ENCODE measurements at places on chromosomes 5 and 9.

DNA sequence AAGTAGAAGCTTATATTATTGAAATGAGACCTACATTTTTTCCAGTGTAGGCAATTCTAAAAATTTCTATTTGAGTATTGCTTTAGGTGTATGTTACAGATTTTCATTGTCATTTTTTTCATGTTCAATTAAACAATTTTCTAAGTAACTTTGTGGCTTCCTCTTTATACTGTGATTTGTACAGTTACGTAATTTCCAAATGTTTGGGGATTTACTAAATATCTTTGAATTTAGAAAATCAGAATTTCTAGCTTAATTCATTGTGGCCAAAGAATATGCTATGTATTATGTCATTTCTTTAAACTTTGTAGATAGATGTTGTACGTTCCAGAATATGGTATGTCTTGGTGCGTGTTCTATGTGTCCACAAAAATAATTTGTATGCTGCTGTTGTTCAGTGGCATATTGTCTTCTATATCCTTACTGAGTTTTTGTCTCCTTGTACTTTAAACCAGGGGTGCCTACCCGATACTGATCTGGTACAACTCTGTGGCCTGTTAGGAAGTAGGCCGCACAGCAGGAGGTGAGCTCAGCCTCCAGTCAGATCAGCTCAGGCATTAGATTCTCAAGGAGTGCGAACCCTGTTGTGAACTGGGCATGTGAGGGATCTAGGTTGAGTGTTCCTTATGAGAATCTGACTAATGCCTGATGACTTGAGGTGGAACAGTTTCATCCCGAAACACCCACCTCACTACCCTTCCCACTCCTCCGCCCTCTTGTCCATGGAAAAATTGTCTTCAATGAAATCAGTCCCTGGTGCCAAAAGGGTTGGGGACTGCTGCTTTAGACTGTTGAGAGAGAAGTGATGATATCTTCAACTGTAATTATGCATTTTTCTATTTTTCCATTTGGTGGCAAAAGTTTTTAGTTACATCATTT lies 63.5 kb downstream of the UBE2R2 start:
- no peak for DNase-seq

GRCh38 chr5:168883991-168884390 lies 304.8 kb upstream of the PANK3 start:
- DNase-seq, result no peak

DNA sequence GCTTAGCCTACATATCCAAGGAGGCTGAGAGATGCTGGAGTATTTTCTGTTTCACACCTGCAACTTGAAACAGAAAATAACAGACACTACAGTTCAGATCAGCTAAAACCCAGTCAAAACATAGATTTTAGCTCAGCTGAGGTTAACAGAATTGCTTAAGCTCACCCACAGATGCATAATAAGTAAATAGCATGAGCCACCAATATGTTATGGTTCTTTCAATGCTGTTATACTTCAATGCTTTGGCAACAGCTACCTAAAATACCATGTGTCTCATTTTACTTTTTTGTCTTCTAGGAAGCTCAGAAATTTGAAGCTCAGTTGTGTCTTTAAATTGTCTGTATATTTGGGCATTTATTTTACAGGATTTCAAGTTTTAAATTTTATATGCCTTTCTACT lies 35.8 kb upstream of the OR13F1 start:
- no peak for DNase-seq

DNA sequence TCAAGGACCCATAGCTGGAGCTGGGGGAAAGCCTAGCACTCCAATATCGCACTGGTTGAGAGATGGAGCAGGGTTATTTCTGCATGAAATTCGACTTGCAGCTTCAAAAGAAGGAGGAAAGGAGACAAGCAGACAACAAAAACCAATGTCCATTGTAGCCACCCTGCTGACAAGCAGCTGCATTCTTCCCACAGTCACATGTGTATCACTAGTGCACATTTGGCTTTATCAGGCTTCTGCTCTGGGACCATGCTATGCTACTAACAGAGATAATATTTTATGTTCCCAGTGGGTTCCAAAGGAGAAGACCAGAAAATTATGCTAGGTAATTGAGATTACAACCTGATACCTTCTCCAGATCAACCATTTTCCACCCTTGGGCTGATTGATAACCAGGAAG lies 59.7 kb downstream of the MFAP3 start:
- DNase-seq, result no peak

DNA sequence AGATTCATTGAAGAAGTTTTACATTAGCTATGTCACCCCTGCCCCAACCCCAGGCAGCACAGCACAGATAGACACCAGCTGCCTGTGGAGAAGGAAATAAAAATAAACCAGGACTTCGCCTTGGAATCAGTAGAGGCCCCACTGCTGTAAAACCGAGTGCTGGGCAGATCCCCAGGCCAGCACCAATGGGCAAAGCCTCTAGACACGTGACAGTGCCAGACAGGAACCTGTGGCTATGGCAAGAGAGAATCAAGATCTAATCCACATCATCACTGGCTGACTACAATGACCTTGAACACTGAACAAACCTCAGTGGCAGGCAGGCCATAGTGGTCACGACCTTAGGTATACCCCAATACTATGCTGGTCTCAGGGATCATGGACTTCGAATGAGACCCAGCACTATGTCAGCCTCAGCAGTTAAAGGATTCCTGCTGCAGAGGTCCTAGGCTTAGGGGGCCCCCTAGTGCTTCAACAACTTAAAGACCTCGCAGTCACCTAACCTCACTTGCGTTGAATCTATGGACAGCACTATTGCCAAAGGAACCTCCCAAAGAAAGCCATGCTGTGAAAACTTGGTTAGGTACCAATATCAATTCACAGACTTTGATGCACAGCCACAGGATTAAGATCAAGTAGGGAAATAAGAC lies 2118.6 kb upstream of the C9orf72 start:
- no peak for DNase-seq

DNA sequence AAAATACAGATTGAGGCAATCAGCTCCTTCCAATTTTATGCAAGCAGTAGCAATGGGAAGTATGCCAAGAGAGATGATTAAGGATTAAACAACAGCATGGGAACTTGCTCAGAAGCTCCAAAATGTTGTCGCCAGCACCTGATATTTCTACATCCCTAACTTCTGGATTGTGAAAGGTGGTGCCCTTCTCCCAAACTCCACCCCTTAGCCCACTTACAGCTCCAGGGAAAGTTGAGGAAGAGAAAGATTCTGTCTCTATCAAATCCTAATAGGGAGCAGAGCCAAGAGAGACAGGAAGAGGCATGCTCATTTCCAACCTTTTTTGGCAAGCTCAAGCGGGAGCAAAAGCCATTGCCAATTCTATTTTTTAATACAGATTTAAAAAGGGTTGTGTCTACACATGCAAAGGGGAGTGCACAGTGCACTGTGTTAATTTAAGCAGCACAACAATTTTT lies 92.4 kb upstream of the NR3C1 start:
- DNase-seq, result no peak

DNA sequence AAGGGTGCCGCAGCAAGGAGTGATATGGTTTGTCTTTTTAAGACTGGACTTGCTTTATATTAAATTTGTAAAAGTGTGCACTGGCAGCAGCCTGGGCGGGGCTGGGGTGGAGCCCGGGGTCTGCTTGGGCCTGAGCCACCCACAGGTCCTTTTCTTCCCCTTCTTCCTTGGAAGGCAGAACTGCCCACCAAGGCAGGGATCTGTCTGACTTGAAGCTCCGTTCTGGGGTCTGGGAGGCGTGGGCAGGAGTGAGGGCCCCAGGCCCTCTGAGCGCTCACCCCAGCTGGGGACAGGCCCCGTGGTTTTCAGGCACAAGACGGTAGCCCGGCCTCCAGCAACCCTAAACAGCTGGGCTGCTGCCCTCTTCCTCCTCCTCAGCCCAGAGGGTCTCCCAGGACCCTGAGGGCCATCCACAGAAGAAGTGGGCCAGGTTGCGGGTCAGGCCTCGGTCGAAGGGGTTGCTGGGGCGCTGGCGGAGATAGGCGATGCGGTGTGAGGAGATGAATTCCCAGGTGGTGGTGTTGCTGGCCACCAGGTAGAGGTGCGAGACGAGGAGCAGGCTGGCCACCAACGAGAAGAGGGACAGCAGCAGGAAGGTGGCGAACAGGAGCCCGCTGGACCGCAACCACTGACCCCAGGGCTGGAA lies 3.0 kb downstream of the ZDHHC12 start:
- DNase-seq, result no peak

GRCh38 chr5:149265597-149265996 lies 6.1 kb upstream of the AFAP1L1 start:
- DNase-seq, result no peak

- no peak for DNase-seq
Measured at GRCh38 chr5:32707418-32707997, 3.6 kb upstream of the NPR3 start.

- no peak for DNase-seq
Measured at GRCh38 chr5:32182463-32183063, 8.4 kb upstream of the GOLPH3 start.

DNA sequence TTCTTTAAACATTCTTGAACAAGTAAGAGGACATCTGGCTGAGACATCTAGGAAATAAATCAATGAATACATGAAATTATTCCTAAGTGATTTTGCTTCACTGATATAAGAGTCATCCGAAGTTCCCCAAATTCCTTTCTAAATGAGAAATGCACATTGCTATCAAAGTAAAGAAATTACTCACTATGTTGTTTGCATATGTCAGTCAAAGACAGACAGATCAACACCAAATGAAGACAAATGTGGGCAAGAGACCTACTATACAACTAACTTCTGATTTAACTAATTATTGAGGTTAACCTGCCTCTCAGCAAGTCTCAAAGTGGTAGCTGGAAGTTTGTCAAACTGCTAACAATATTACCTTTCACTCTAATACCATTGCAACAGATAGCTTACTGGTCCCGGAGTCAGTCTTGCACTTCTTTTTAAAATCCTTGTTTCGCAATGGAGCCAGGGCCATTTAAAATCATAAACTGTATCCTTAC lies 13.2 kb downstream of the TUT7 start:
- no peak for DNase-seq

GRCh38 chr5:169641253-169641652 lies 4.2 kb downstream of the DOCK2 start:
- DNase-seq, result no peak

GRCh38 chr9:129414993-129415941 lies 205.6 kb downstream of the C9orf50 start:
- no peak for DNase-seq

DNA sequence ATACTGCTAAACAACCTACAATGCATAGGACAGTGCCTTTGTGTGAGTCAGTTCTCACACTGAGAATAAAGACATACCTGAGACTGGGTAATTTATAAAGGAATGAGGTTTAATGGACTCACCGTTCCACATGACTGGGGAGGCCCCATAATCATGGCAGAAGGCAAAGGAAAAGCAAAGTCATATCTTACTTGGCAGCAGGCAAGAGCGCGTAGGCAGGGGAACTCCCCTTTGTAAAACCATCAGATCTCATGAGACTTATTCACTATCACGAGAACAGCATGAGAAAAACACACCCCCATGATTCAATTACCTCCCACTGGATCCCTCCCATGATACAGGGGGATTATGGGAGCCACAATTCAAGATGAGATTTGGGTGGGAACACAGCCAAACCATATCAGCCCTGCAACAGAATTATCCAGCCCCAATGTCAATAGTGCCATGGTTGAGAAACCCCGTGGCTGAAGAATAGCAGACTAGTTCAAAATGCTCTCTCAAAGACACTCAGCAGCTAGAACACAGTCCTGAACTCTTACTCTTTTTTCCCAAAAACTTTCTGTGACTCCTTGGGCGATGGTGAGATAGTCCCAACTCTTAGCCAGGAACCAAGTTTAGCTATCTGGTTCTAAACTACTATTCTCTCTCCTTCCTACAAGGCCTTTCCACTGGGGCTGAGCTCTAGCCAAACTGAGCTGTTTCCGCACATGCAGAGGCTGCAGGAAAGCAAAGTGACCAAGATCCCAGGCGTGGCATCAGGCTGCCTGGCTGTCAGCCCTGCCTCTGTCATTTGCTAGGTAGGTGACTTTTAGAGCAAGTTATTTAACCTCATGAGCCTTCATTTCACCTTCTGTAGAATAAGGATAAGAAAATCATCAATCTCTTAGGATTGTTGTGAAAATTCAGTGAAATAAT lies 21.7 kb downstream of the FAT2 start:
- peak; percentile 29 for DNase-seq

DNA sequence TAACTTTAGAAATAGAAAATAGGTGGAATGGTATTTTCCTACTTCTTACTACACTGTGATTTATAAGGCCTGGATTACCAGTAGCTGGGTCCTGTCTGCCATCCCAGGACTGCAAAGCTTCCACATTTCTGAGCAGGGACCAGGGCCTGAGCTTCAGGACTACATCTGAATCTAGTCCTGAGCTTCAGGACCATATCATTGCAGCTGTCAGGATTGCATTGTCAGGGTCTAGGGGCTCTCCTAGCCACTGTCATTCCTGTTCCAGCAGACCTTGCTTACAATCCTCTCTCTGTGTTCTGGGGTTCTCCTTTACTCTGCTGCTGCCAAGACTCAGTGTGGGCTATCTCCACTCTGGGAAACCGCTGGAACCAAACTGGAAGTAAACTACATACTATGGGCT lies 16.3 kb downstream of the RAB3C start:
- DNase-seq, result no peak

- no peak for DNase-seq
Measured at GRCh38 chr9:107188376-107188775, 94.7 kb upstream of the RAD23B start.

DNA sequence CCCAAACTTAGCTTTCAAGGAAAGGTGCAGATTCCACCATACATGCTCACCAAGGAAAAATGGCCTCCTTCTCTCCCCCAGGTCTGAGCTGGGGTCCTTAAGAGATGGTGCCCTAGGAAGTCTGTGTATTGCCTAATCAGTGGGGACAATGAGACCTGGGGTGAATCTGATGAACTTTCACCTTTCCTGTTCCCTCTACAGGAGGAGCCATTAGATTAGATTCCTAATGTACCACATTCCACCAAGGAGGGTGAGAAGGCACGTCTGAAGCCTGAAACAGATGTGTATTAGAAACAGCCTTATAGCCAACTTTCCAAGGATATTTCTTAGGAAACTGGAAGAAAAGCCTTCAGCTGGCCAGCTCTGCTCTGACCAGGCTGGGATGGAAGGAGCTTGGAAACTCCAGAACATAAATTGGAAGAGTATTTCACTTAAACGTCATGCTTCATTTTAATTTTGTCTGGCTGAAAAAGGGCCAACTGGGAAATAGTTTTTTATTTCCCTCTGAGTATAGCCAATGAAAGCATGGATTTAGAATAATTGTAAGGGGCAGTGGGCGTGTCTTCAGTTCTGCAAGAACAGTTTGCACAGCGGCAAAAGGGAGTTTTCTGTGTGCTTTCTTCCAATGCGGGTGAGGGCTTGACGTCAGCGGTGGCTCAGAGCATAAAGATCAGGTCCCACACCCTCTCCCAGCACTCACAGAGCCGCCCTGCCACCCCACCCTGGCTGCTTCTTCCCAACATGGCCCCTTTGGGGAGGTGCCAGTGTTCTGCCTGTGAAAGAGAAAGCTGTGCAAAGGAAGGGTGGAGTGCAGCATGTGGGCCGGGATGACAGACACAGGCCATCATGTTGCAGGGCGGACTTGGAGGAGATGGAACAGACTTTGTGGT lies 210.9 kb downstream of the ESM1 start:
- DNase-seq, result no peak

All from stimulated activated CD4-positive, alpha-beta T cell treated with anti-CD3 and anti-CD28 coated beads, Interleukin-2, amount 100 ng/mL, for 24 hours (primary cell).